ENCODE measurements at places on chromosomes 16 and 17. TPM values are rescaled to one million over a fixed set of nuclear protein-coding genes. Genes with fewer than 3 reads are reported as not detected.

The TBX2 gene
- 2.2 TPM for total RNA-seq

The C17orf67 gene
- total RNA-seq: 0.43 TPM

The CD300LG gene
- total RNA-seq: not detected

- no peak for DNase-seq
Measured at GRCh38 chr17:40993839-40994238, at the start of gene KRTAP3-3. KRTAP3-3 (minus strand) TSS chr17:40994164; CDS start chr17:40994097, 67 bp downstream.

The SCN4A gene
- total RNA-seq: under 0.01 TPM
